ENCODE measurements at places on chromosomes 1 and 21.

DNA sequence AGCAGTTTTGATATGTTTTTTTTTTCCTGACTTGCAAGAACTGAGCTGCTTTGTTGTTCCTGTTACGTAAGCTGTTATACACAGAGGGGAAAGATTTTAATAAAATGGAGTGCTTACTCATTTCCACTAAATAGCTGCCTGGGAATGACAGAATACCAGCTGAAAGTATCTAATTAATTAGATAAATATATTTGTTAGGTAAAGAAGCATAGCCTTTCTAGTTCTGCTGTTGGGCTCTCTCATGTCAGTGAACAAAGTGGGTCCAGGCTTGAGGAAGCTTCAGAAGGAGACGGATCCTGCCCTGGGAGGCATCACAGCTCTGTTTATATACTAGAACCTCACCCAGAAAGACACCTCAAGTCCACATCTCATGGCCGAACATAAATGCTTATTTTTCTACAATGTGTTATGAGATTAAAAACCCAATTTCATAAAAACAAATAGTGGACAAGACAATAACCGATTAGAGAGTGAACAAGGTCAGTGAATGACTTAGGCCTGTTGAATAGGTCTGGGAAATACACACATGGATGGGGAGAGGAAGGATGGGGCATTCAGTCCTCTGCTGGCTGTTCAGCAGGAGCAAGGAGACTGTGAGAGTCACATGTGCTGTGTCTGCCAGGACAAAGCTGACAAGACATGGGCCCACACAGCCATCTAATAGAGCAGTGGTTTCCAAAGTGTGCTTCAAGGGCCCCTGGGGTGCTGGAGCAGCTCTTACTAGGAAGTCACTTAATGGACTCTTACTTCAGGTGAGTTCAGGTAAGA, 20.6 kb downstream of the TRAF5 start:
- DNase-seq, result no peak

DNA sequence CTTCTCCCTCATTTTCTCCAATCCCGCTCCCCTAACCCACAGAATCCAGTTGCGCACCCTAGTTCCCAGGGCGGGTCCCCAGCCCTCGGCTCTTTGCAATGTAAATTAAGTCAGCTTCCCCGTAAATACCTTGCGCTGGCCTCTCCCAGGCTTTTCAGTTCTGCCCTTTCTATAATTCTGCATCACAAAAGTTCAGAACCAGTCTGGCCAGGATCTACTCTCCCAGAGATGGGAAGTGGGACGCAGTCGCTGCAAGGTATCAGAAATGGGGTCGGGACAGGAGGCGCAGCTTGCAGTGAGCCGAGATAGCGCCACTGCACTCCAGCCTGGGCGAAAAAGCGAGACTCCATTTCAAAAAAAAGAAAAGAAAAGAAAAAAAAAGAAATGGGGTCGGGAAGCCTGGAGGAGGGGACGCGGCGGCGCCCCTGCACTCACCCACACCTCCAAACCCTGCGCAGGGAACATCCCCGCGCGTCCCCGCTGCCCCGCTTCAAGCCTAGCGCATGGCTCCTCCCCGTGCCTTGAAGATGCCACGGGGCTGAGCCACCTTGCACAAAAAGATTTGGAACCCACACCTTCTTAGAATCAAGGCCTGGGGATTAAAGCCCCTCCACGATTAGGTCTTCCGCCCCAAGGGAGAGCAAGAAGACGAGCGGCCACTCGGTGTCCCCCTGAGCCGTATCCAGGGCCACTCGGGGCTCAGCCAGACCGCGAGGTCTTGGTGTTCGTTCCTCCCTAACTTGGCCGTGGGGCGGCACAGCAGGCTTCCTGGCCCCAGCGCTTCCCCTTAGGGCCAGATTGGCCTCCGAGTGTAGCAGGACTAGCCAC, 27.2 kb upstream of the ITLN2 start:
- DNase-seq, result no peak

- no peak for DNase-seq
These were observed 856 bp upstream of the GREM2 start for GRCh38 chr1:240612811-240613210.

DNA sequence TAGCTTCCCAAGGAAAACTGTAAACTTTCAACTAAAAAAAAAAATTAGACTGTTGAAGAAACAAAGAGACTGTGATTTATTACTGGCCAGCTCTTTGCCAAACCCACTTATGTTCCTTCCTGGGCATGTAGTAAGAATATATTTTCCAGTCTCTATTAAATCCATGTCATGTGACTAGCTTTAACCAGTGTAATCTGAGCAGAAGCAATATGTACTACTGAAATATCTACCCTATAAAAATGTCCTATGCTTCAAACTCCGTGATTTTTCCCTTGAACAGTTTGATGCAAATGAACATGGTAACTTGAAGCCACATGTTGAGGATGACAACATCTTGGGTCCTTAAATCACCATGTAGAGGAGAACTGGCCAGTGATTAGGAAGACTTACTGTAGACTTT, 144.5 kb downstream of the NTMT2 start:
- no peak for DNase-seq

GRCh38 chr1:48823168-48823567, 46.5 kb upstream of the BEND5 start:
- DNase-seq, result peak; percentile 89

GRCh38 chr1:162663589-162664106, 31.4 kb downstream of the DDR2 start:
- no peak for DNase-seq

GRCh38 chr21:31659286-31659535, 282 bp upstream of the SOD1 start:
- no peak for DNase-seq

- DNase-seq, result no peak
These were observed 714.9 kb upstream of the CXADR start for GRCh38 chr21:16797966-16798365.
